ENCODE measurements at places on chromosomes 12 and 14.

DNA sequence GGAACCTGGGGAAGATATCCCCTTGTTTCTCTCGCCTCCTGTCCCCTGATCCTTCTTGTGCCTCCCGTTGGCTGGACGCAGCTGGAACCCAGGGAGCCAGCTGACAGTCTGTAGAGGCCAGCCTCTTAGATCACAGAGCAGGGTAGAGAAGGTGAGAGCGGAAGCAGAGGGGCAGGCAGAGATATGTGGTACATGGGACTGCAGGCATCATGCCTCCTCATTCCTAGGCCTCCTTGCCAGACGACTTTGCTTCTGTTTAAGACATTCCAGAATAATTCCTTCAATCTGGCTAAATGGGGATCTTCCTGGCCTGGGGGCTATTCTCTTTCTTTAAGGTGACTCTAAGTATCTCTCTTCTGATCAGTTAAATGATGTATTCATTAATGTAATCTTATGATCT is 89.4 kb upstream of the MAX start:
- no peak for DNase-seq

- DNase-seq = no peak
Observed at GRCh38 chr14:96804895-96805294, 7.7 kb downstream of the VRK1 start.

- no peak for DNase-seq
Observed at GRCh38 chr14:22667881-22668280, 23.7 kb upstream of the OR6J1 start.

DNA sequence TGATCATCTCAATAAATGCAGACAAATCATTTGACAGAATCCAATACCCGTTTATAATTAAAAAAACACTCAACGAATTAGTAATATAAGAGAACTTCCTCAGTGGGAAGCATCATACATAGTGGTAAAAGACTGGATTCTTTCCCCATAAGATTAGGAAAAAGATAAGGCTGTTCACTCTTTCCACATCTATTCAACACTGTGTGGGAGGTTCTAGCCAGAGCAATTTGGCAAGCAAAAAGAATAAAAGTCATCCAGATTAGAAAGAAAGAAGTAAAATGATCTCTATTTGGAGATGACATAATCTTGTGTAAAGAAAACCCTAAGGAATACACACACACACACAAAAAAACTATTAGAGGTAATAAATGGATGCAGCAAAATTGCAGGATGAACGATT is 38.4 kb downstream of the YEATS4 start:
- DNase-seq = peak; percentile 92

DNA sequence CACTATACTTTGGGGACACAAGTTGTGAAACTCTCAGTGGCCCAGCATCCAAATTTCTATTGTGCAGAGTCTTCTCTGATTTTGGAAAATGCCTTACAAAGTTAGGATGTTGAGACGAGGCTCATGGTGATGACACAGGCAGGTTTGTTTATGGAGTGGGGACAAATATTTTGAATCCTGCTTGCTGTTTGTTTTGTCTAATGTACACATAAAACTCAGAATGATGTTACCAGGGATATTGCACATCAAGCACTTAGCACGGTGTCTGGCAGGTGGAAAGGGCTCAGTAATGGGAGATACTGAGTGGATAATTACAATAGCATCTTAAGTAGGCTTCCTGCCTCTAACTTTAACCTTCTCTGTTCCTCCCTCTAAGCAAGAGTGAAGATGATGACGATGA is 628.9 kb upstream of the TBX3 start:
- DNase-seq = no peak

All from amniotic epithelial cell (primary cell).